ENCODE measurements at places on chromosomes 12 and 14. TPM values are rescaled to one million over a fixed set of nuclear protein-coding genes. Genes with fewer than 3 reads are reported as not detected.

DNA sequence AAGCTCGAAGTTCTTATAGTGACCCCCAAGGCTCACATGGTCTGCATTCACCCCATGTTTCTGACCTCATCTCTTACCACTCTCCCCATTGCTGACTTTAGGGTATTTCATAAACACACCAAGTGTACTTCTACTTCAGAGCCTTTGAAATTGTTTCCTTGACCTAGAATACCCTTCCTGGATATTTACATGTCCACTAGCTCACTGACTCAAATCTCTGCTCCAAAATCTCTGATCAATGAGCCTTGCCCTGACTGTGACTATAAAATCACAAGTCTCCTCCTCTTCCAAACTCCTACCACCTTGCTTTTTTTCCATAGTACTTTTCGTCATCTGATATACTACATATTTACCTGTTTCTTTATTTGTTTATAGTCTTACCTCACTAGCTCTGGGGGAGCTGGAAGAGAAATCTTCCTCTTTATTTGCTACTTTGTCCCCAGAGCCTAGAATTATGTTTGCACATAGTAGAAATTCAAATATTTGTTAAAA is 105.1 kb downstream of the RMST start:
- no peak for DNase-seq

GRCh38 chr12:65715961-65716360 is 108.3 kb upstream of the HMGA2 start:
- no peak for DNase-seq

DNA sequence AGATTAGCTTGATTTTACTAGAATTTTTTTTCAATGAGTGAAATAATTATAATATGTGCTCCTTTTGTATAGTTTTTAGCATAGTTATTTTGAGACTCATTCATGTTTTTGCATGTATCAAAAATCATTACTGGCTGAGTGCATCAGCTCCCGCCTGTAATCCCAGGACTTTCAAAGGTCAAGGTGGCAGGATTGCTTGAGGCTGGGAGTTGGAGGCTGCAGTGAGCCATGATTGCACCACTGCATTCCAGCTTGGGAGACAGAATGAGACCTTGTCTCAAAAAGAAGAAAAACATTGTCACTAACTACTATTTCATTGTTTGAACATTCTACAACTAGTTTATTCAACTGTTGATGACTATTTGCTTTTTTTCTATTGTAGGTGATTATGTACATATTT is 802.7 kb downstream of the SLC16A7 start:
- no peak for DNase-seq

UBE2N gene
- total RNA-seq: 27.6 TPM

GLIPR1L2 gene
- 0.31 TPM for total RNA-seq

DNA sequence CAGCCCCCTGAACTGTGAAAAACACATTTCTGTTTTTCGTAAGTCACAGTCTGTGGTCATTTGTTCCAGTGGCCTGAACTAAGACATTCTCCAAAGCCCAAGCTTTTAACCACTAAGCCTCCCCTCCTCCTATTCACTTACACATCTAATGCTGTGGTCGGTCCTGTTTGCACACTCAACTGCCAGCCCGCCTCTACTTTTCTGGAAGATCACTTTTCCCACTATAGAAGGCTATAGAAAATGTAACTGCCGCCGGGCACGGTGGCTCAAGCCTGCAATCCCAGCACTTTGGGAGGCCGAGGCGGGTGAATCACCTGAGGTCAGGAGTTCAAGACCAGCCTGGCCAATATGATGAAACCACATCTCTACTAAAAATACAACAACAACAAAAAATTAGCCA is 524.7 kb upstream of the TMEM132C start:
- no peak for DNase-seq

- no peak for DNase-seq
These were observed 42.4 kb downstream of the CACNA2D4 start for GRCh38 chr12:1876086-1876485.

- DNase-seq: no peak
These were observed 9.0 kb downstream of the ARHGDIB start for GRCh38 chr12:14952299-14952921.

DNA sequence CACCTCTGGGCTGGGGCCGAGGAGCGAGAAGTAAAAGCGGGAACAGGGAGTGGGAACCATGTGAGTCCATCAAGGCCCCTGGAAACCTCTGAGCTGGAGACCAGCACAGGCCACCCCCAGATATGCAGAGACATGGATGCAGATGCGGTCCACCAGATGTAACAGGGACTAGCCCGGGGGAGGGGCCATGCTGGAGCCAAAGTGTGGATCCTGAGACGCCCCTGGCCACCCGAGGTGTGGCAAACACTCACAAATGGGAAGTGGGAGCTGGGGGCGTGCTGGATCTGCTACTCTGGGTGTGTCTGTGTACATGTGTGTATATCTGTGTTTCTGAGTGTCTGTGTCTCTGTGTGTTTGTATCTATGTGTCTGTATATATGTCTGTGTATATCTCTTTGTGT is 12.8 kb downstream of the MYL2 start:
- DNase-seq: no peak

DNA sequence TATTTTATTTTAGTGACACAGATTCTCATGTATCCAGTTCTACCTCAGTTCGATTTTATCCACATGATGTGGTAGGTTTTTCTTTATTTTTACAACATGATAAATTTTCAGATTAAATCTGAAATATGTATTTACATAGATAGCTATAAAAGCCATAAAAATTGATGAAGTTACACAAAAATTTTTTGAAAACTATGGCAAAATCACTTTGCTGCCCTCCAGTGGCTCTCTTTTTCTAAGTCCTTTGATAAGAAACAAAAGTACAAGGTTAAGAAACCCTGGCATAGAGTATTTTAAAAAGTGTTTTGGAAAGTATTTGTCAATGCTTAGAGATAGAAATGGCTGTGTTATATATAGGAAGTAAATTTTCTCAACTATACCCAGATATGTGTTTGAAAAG is 104.2 kb downstream of the PCNX1 start:
- no peak for DNase-seq

Data from right lobe of liver (tissue), 6 donors.